WERI-Rb-1 (cell line): ENCODE measurements at places on chromosomes 3 and 15.

- DNase-seq = no peak
Measured at GRCh38 chr3:19446687-19447086, 298.4 kb downstream of the KCNH8 start.

DNA sequence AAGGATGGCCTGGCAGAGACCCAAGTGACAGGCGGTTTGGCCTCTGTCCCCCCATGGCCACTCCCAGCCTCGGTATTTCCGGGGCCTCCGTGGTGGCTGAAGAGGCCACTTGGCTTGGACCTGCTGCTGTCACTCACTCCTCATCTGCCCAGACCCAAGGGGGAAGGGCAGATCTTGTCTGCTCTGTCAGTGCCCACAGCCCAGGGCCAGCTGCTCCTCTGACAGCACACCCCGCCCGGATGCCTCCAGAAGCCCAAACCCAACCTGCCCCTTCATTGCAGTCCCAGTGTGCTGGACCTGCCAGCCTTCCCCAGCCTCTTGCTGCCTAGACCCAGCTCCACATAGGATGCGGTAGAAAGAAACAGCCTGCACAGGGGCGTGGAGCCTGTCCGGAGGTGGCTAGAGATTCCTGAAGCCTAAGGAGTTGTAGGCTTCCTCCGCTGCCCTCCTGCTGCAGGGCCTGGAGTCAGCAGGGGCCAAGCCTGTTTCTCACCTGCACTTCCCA lies 52.0 kb downstream of the MAGEF1 start:
- no peak for DNase-seq

GRCh38 chr3:42503251-42503924 lies 945 bp downstream of the VIPR1 start:
- DNase-seq = peak; percentile 1

GRCh38 chr3:194137506-194138474 lies 1.8 kb downstream of the HES1 start:
- peak; percentile 34 for DNase-seq

- peak; percentile 24 for DNase-seq
Measured at GRCh38 chr3:143351895-143352608, 232.5 kb downstream of the CHST2 start.

DNA sequence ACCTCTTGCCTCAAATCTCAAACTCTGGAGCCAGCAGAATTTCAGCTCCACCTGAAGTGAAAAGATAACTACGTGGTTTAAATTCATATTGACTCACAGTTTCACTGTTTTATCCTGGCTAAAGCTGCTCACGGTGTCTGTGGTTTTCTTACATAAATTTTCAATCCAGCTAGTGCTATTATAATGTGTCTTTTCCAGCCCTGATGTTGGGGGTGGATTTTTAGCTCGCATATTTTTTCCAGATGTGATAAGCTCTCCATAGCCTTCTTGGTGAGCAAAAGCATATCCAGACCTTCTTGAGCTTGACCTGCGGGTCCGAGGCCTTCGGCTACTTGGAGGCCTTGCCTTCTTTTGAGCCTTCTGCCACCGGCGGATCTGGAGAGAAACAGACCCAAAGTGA lies 239.3 kb downstream of the DTWD1 start:
- DNase-seq = no peak
